ENCODE measurements at places on chromosomes 6 and 20. TPM values are rescaled to one million over a fixed set of nuclear protein-coding genes. Genes with fewer than 3 reads are reported as not detected.

TFB1M gene
- 12.6 TPM for total RNA-seq

CLVS2 gene
- total RNA-seq: 34.2 TPM

SLC35D3 gene
- total RNA-seq: 0.82 TPM

PSORS1C1 gene
- total RNA-seq: not detected

RPS6KA2 gene
- 24.9 TPM for total RNA-seq

SLC13A3 gene
- 10.2 TPM for total RNA-seq

GHRH gene
- not detected for total RNA-seq

PAX1 gene
- not detected for total RNA-seq

ADTRP gene
- total RNA-seq: 1.6 TPM

ENPP3 gene
- 0.41 TPM for total RNA-seq

FGD2 gene
- total RNA-seq: 0.82 TPM

IFT52 gene
- total RNA-seq: 86.0 TPM

CNBD2 gene
- total RNA-seq: 1.6 TPM

VSTM2L gene
- total RNA-seq: 201 TPM

THBS2 gene
- 6.5 TPM for total RNA-seq

PRDM13 gene
- not detected for total RNA-seq

KIAA1755 gene
- 1.2 TPM for total RNA-seq

CHD6 gene
- 42.4 TPM for total RNA-seq

CFAP61 gene
- total RNA-seq: 2.0 TPM

SLC12A5 gene
- total RNA-seq: 18.8 TPM

NEDD9 gene
- total RNA-seq: 39.1 TPM

FAM162B gene
- 1.2 TPM for total RNA-seq

BMP2 gene
- total RNA-seq: 5.7 TPM

TENT5A gene
- 4.1 TPM for total RNA-seq

C20orf204 gene
- total RNA-seq: 1.2 TPM

HSPA1B gene
- total RNA-seq: 180 TPM

BPIFB1 gene
- total RNA-seq: not detected

ACTL10 gene
- 0.82 TPM for total RNA-seq

PROKR2 gene
- 8.6 TPM for total RNA-seq

CAPN11 gene
- total RNA-seq: not detected

MAP3K4 gene
- total RNA-seq: 32.2 TPM

C4B gene
- 9.0 TPM for total RNA-seq

SLCO4A1 gene
- total RNA-seq: 1.6 TPM

CALHM6 gene
- total RNA-seq: 4.5 TPM

SPATA2 gene
- 2.0 TPM for total RNA-seq

FAM209B gene
- total RNA-seq: not detected

RING1 gene
- 24.5 TPM for total RNA-seq

OR2H1 gene
- under 0.01 TPM for total RNA-seq

OR2J3 gene
- total RNA-seq: not detected

Data from frontal cortex (tissue), 4 donors.